ENCODE measurements at places on chromosomes 5 and 9.

- DNase-seq = no peak
Measured at GRCh38 chr9:136147890-136148714, 29.4 kb upstream of the TMEM250 start.

- DNase-seq = peak; percentile 6
Measured at GRCh38 chr9:112380102-112380824, at the start of gene HSDL2. Gene HSDL2, plus strand, starts transcription at chr9:112380108. Its CDS starts 56 bp downstream, at chr9:112380164.

GRCh38 chr9:23941051-23941450, 115.0 kb upstream of the ELAVL2 start:
- DNase-seq = no peak

DNA sequence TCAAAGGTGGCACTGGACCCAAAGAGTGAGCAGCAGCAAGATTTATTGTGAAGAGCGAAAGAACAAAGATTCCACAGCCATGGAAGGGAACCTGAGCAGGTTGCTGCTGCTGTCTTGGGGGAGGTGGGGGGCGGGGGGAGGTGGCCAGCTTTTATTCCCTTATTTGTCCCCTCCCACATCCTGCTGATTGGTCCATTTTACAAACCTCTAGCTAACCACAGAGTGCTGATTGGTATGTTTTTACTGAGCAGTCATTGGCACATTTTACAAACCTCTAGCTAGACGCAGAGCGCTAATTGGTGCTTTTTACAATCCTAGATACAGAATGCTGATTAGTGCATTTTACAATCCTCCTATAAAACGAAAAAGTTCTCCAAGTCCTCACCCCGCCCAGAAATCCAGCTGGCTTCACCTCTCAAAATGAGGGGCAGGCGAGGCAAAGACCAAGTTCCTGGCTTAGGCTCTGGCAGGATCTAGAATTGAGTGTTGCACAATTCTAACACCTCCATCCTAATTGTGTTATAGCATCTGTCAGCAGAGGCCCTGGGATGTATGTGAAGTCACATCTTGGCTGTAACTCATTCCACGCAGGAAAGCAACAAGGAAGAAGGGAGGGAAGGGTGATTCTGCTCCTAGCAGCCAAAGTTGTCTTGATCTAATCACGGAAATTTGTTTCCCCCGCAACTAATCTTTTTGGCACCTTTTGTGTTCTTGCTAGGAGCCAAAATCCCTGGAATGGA, 34.3 kb downstream of the ROR2 start:
- DNase-seq = no peak

GRCh38 chr5:158154226-158155005, 295.5 kb upstream of the CLINT1 start:
- no peak for DNase-seq

DNA sequence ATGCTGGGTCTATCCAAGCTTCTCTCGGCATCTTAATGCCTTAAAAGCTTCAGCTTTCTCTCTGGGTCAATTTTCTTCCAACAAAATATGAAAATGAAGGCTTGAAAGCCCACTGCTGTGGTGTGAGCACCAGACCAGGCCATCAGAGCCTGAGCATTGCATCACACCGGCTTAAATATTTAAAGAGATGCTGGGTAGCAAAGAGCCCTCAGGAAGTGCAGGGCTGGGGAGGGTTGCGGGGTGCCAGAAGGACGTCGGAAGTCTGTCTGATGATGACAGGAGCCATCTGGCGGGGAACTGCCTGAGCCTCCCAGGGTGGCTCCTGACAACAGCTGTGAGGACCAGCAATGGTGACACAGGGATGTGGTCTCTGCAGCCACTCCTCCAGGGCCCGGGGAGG, 185.5 kb downstream of the OLFM1 start:
- no peak for DNase-seq

GRCh38 chr9:91720751-91721705, 229.0 kb downstream of the ROR2 start:
- DNase-seq = no peak

- no peak for DNase-seq
Measured at GRCh38 chr9:124385623-124386022, 29.6 kb downstream of the PSMB7 start.

GRCh38 chr9:228929-229695, 14.4 kb downstream of the DOCK8 start:
- no peak for DNase-seq

- DNase-seq = no peak
Measured at GRCh38 chr9:35682520-35683315, 7.0 kb downstream of the TPM2 start.

GRCh38 chr5:35067985-35068384, 20.2 kb upstream of the AGXT2 start:
- no peak for DNase-seq

DNA sequence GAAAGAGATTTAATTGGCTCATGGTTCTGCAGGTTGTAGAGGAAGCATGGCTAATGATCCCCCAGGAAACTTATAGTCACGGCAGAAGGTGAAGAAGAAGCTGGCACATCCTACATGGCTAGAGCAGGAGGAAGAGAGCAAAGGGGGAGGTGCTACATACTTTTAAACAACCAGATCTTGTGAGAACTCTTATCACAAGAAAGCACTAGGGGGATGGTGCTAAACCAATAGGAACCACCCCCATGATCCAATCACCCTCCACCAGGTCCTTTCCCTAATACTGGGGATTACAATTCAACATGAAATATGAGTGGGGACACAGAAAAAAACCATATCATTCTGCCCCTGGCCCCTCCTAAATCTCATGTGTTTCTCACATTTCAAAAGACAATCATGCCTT, 147.2 kb upstream of the EPB41L4A start:
- DNase-seq = no peak

DNA sequence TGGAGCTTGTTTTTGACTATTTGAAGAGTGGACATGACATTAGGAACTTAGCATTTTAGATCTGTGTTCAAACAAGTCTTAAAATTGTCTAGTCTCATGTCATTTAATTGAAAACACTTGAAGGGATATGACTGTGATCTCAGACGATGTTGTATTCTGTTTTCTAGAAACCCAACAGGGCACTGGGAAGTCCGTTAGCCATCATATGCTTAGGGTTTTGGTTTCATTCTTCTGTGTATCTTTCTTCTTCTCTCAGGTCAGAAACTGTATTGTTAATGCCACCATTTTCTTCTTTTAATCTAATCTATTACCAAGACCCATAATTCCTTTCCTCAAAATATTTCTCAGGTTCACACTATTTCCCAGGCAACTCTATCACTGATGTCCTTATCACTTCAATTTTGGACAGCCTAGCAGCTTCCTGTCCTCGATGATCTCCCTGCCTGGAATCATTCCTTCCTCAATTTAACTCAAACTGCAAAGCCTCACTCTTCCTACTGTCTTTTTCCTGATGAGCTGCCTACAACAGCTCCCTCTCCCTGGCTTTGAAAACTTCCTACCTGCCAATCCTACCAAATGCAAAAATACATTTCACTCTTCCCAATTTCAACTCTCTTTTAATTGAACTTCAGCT, 77.7 kb downstream of the MEF2C start:
- no peak for DNase-seq

GRCh38 chr5:143177263-143177983, 226.1 kb downstream of the NR3C1 start:
- DNase-seq = no peak

- DNase-seq = no peak
Measured at GRCh38 chr5:41670854-41671479, 160.6 kb upstream of the PLCXD3 start.

- DNase-seq = no peak
Measured at GRCh38 chr5:93107805-93108520, 473.1 kb downstream of the NR2F1-AS1 start.

GRCh38 chr5:56412601-56413379, 179.7 kb upstream of the ANKRD55 start:
- no peak for DNase-seq

GRCh38 chr5:133680830-133681565, 68.7 kb upstream of the FSTL4 start:
- no peak for DNase-seq

DNA sequence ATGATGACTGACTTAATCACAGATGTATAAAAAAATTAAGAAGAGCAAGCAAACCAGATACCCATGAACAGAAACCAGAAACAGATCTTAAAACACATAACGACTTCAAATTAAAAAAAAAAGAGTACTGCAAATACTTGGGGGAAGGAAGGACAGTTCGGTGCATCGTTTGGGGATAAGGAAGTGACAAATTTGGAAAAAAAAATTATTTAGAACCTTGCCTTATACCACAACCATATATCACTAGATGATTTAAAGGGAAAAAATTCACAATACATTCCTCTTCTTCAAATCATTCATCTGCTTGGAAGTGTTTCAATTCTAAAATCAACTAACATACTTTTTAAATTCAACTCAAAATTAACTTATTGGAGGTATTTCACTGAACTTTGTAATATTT, 1038.6 kb upstream of the DMAC1 start:
- DNase-seq = no peak

- DNase-seq = no peak
Measured at GRCh38 chr9:119360237-119360636, 9.0 kb downstream of the BRINP1 start.

Measured in stimulated activated CD8-positive, alpha-beta memory T cell treated with anti-CD3 and anti-CD28 coated beads, Interleukin-7, amount 100 ng/mL, for 4 hours (primary cell).